Kidney (tissue), 22 donors: ENCODE measurements at places on chromosomes 11 and 22. TPM values are rescaled to one million over a fixed set of nuclear protein-coding genes. Genes with fewer than 3 reads are reported as not detected.
A peak's percentile ranks its signal among the peaks of the same experiment; 100 is the strongest.

- no peak for DNase-seq
Measured at GRCh38 chr22:19147195-19147780, 2.8 kb downstream of the GSC2 start.

Gene MMP3
- 0.44 TPM for total RNA-seq

Gene MAJIN
- not detected for total RNA-seq

DNA sequence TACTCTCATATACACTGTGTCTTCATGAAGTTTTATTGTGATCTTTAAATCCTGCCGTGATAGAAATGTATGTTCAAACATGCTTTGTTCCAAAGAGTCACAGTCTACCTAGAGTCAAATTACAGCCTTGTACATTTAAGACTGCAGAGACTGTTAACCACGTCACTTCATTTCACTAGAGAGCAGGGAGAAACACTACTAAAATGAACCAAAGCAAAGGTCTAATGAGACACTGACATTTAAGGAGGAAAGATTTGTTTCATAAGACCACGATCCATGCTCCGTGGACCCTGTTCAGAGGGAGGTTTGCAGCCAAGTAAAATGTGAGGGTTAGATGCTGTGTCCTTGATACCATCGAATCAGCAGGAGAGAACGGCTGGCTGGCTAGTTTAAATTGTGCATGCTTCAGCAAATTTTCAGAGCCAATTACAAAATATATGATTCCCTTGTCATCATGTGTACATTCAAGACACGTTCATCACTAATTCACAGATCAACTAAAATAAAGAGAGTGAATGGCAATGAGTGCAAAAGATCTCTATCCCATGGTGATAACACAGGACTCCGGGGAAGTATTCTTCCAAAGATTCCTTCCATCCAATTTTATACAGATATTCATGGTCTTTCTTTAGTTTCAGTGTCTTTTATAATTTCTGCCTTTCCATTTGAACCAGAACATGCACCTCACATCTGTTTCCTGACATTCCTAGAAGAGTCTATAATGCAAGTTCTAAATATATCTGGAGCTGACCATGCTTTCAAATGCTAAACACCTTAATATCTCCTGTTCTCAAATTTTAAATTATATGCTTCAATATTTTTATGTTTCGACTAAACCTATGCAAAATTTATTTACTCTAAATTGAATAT lies 960.9 kb upstream of the FAT3 start:
- DNase-seq = peak; percentile 74

Gene LRRN4CL
- 1.2 TPM for total RNA-seq
